Activated CD8-positive, alpha-beta memory T cell treated with anti-CD3 and anti-CD28 coated beads for 48 hours (primary cell): ENCODE measurements at places on chromosomes 4 and X.

GRCh38 chr4:178917756-178918155 is 1475.5 kb upstream of the AGA start:
- no peak for DNase-seq

DNA sequence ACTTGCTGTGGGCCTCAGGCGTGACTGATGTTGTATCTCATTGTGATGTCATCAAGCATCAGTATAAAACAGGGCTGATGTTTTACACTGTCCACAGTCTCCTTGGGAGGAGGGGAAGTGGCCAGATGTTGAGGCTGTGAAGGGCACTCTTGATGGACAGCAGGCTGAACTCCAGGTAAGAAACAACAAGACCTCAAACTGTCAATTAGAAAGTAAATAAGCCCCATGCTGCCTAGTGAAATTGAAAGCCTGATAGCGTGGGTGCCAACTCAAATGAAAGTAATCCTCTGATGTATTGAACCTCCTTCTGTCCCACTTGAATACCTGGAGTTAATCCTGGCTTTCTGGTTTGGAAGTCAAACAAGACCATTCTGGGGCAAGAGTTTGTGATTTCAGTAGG is 19.7 kb downstream of the VSIG1 start:
- DNase-seq, result no peak

GRCh38 chrX:125202591-125203248 is 117.0 kb upstream of the TEX13C start:
- DNase-seq, result no peak

DNA sequence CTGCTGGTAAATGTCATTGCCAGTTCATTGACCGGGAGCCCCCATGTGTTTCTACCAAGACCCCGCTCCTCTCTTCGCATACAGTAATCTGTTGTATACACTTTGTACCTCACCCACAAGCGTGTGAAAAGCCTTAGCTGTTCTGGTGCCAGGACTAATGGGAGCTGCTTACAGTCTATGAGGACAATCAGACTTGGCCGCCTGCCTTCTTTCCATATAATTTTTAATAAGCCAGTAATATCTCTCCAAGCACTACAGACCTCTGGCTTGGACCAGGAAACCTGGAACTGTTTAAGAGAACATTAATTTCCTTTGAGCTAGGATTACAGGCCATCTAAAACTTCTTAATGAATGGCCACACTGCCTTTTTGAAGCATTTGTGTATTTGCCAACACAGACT is 149.7 kb upstream of the MSX1 start:
- DNase-seq, result no peak

- no peak for DNase-seq
Observed at GRCh38 chrX:11097933-11098332, 13.2 kb upstream of the HCCS start.

DNA sequence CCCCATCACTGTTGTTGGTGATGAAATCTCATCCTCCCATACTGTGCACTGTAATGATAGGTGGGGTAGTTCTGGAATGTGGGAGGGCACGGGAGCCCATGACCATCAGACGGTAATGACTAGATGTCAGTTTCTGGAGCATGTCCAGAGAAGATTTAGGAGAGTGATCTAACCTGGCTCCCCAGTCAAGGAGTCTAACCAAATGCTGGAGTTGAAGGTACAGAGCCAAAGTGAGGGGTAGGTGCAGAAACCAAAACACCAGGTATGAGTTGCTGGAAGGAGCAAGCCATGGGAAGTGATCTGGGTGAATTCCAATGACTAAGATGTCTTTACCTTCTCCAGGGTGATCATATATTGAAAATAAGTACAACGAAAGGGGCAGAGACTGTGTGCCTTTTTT is 296.9 kb downstream of the INPP4B start:
- no peak for DNase-seq

GRCh38 chr4:26238778-26239679 is 81.8 kb upstream of the RBPJ start:
- DNase-seq, result no peak

GRCh38 chr4:8001564-8002355 is 62.1 kb upstream of the AFAP1 start:
- no peak for DNase-seq

GRCh38 chr4:165359506-165359905 is 19.3 kb upstream of the CPE start:
- DNase-seq, result no peak

DNA sequence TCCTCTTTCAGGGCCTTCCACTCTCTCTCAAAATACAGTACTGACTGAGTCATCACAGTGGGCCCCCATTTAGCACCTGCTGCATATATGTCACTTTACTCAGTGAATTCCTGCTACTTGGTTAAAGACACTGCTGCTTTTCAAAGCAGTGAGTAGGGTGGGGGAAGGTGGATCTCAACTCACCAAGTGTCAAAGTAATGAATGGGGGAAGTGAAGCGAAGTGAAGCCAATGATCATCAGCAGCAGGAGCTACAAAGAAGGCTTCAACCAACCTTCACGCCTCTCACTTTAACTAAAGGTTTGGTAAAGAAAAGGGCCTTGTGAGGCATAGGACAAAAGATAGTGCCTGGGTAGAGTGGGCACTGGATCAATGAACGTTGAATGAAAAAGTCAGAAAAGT is 424.1 kb downstream of the SMARCA1 start:
- DNase-seq, result no peak

DNA sequence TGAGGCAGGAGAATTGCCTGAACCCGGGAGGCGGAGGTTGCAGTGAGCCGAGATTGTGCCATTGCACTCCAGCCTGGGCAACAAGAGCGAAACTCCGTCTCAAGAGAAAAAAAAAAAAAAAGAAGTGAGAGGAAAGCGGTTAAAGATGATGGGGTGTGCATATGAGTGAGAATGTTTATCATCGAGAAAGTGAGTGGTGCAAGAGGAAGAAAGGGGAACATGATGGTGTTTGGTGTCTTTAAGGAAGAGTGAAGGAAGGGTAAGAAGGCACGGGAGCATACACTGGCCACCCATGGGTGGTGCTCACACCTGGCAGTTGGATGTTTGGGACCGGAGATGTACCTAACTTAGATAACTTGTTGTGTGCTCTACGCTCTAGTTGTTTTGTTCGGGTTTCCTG is 62.2 kb downstream of the STOX2 start:
- no peak for DNase-seq

- DNase-seq, result no peak
Observed at GRCh38 chr4:1833307-1834046, 22.5 kb downstream of the LETM1 start.

- no peak for DNase-seq
Observed at GRCh38 chr4:143412420-143412758, 75.7 kb downstream of the GAB1 start.
